ENCODE measurements at places on chromosomes 12 and 14.

- no peak for DNase-seq
Measured at GRCh38 chr12:93144109-93144508, 215.0 kb upstream of the EEA1 start.

GRCh38 chr14:101217080-101217463 is 313.6 kb upstream of the RTL1 start:
- DNase-seq = no peak

DNA sequence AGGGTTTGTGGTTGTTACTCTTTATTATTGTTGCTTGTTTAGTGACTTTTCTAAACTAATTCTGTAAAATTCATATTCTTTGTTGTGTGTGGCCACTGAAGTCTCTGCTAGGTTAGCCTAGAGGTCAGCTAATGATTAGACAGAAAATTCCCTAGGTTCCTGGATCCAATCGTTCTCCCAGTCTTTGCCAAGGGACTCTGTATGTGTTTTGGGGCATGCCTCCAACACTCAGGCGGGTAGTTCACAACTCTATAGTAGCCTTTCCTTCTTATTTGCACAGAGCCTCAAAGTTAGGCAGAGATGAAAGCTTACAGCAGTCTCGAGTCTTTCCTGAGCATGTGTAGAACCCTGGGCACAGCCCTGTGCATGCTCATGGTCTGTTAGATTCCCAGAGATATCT is 32.7 kb upstream of the RIN3 start:
- no peak for DNase-seq

GRCh38 chr12:6358881-6359280 is 16.5 kb downstream of the SCNN1A start:
- DNase-seq = no peak

- DNase-seq = no peak
Measured at GRCh38 chr12:52860102-52860823, 11.5 kb upstream of the KRT78 start.

GRCh38 chr14:34373191-34373590 is 88.8 kb downstream of the SPTSSA start:
- DNase-seq = no peak

DNA sequence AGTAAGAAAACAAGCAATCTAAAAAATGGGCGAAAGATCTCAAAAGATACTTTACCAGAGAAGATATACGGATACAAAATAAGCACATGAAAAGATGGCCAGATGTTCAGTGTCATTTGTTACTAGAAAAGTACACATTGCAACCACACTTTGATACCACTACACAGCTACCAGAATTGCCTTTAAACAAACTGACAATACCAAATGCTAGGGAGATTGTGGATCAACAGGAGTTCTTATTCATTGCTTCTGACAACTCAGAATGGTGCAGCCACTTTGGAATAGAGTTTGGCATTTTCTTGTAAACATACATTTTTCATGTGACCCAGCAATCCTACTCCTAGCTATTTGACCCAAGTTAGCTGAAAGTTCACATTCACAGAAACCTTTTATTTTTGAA is 136.3 kb downstream of the FUT8 start:
- no peak for DNase-seq

GRCh38 chr14:70077005-70077404 is 111.7 kb downstream of the SLC8A3 start:
- no peak for DNase-seq

- no peak for DNase-seq
Measured at GRCh38 chr14:38944691-38945090, 158.3 kb downstream of the SEC23A start.

DNA sequence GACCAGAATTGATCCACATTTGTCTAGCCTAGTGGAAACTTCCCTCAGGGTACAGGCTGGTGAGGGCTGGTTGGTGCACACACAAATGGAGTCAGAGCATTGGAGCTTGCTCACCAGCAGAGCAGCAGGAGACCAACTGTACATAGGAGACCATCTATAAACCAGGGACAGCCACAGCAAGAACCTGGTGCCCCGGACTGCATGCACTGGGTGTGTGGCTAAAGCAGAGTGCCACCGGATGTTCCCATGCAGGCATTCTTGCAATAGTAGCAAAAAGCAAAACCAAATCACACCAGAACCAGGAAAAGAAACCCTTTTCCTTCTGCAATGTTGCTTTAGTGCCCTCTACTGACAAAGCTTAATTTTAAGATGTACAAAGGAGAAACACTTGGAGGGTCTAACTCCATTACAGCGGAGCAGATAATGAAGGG is 136.4 kb downstream of the MDGA2 start:
- DNase-seq = peak; percentile 27

DNA sequence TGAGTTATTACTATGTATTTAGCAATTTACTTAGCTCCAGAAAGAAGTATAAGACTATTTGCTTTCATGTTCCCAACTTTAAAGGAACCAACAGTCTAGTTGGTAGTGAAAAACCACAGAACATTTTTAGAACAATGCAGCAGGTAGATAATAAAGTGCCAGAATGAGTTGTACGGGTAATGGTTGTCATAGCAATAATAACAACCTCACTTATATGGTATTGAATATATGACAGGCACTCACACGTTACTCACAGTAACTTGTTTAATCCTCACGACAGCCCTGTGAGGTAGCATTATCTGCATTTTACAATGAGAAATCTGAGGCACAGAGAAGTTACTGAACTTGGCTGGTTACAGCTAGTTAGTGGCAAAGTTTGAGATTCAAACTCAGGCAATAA is 10.6 kb upstream of the GAPDH start:
- no peak for DNase-seq

DNA sequence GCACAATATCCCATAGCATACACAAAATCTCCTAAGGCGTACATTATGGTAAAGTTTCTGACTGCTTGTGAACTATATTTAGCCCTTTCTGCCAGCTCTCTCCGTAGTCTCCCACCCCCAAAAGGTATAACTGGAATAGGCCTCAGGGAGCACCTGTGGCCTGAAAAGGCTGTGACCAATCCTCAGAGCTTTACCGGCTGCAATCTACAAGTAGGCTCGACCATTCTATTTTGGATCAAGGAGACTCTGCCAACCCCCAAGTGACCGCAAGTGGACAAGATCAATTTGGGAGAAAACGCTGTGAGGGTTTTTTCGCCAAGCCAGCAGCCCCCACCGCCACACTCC is 1.2 kb downstream of the PPTC7 start:
- DNase-seq = no peak

DNA sequence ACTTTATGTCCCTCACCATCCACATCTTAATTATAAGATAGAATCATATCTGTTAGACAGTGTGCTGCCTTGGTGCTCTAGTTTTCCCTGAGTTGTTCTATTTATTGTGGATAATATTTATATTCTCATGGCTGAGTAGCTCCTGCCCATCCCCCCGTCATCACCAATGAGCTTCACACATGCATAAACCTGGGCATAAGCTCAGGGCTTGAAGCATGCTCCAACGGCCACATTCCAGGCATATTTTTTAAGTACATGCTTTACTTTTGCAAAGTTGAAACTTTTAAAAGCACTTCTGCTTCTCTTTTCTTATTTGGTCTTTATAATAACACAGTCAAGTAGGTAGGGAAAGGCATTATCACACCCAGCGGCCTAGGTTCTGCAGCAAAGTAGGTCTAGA is 3.4 kb upstream of the FBXO34 start:
- no peak for DNase-seq

DNA sequence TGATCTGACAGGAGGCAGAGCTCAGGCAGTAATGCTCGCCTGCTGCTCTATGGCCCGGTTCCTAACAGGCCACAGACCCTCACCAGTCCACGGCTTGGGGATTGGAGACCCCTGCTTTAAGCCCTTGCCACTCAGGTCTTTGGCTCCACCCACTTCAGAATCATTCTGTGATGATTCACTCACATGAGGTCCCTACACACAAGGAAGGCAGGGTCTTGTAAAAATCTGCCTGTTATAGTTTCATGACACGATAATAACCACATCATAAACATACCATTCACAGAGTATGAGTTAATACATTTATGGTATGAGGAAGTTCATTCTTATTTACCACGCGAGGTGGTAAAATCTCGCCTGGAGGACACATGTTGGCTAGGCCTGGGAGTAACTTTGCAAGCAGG is 29.0 kb upstream of the MAX start:
- DNase-seq = no peak

- DNase-seq = peak; percentile 13
Measured at GRCh38 chr12:124515981-124516380, 51.4 kb downstream of the NCOR2 start.

All from NCI-H2081 (cell line).